Caki2 (cell line): ENCODE measurements at places on chromosomes 7 and 10.
A peak's percentile ranks its signal among the peaks of the same experiment; 100 is the strongest.

GRCh38 chr7:49479936-49480544, 293.4 kb upstream of the VWC2 start:
- DNase-seq: no peak

DNA sequence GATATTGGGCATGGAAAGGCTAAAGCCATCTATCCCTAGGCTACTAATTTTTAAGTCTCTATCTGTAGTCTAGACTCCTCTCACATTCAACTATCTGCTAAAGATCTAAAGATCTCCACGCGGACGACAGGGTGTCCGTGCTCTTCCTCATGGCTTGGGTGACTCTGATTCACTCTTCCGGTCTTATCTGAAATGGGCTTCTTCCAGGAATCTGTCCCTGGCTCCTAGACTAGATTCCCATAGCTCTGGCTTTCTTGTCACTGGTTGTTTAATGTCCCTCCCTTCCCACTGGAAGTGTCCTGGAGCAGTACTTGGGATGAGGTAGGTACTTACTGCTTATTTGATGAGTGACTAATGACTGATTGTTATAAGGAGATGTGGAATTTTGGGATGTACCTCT, 62.0 kb upstream of the PODXL start:
- no peak for DNase-seq

GRCh38 chr7:142782922-142783900, 12.4 kb downstream of the PRSS2 start:
- peak; percentile 78 for DNase-seq

DNA sequence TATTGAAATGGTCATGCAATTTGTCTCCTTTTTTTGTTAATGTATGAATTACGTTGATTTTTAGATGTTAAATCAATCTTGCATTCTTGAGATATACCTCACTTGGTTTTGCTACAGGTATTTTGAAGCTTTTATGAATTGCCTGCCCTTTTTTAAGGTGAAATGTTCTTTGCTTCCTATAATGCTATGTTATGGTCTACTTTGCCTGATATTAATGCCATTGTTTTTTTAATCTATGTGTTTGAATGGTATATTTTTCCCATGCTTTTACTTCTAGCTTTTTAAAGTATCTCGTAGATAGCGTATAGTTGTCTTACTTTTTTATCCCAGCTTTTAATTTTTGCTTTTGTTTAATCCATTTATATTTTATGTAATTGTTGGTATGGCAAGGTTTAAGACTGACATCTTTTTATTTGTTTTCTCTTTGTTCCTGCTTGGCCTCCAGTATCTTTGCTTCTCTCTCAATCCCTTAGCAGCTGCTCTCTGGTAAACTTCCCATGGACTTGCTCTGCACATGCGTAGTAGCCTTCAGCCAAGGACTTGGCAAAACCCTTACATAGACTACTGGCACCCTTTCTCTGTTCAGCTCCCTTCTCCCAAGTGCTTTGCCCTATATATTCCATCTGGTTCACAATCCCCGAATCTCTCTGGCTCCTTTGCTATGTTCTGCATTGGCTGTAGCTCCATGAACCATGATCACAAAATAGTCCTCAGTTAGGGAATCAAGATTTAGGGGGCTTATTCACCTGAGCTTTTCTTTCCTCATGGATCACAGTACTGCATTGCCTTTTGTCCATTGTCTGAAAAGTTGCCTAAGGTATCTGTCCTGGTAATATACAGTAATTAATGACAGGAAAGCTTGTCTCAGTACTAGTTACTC, 8.4 kb downstream of the TRIM24 start:
- no peak for DNase-seq

DNA sequence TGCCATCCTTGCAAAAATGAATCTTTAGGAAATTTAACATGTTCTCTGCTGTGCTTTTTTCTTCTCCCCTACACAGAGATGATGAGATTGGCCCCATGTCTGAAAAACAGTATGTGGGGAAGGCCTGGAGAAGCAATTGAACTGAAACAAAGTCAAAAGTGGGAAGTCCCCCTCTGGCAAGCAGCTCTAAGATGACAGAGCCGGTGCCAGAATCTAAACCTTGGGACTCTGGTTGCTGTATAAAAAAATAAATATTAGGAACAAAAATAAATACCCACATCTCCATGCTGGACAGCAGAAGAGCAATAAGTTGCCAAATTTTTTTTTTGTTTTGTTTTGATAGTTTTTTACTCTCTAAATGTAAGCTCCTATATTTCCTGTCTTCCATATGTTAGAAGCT, 51.8 kb upstream of the TRIL start:
- no peak for DNase-seq

DNA sequence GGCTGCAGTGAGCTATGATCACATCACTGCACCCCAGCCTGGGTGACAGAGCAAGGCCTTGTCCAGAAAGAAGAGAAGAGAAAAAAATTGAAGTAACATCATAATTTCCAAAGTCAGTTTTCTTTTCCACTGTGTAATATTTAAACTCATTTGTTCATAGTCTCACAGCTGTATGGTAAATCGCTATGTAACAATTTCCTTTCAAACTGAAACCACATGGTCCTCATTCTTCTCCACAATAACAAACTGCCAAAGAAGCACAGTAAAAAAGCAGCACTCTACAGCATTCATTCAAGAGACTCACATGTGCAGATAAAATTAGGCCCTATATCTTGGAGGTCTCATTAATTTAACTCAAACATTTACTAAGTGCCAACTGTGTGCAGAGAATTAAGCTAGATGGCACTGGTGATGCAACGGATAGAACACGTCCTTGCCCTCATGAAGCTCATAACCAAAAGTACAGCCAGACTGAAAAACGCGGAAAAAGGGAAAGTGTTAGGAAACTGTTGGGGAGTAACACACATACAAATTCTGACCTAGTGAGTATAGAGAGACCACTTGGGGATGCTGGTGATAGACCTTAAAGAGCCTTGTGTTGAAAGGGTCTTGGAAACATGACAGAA, 174.0 kb upstream of the KCTD7 start:
- no peak for DNase-seq

DNA sequence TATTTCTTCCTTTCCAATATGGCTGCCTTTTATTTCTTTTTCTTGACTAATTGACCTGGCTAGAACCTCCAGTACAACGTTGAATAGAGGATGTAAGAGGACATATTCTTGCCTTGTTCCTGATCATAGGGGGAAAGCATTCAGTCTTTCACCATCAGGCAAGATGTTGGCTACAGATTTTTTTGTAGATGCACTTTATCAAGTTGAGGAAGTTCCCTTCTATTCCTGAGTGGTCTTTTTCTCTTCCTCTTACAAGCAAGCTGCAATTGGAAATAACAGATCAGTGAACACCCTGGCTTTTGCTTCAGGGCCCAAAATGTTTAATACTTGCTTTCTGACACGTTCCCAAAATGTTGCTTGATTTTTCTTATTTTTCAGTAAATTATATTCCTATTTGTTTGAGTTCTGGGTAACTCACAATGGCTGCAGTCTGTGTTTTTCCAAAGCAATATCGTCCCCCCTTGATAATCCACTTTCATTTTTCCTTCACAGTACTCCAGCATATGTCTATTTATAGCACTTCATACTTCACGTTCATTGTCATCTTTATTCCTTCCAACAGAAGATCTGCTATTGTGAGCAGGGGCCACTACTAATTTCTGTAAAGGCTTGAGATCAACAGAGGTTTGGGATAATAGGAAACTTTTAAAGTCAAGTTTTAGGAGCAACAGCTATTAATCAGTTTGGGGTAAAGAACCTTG, 11.7 kb downstream of the CPEB3 start:
- no peak for DNase-seq

- DNase-seq: no peak
Observed at GRCh38 chr7:127833641-127834040, 181.6 kb downstream of the SND1 start.

DNA sequence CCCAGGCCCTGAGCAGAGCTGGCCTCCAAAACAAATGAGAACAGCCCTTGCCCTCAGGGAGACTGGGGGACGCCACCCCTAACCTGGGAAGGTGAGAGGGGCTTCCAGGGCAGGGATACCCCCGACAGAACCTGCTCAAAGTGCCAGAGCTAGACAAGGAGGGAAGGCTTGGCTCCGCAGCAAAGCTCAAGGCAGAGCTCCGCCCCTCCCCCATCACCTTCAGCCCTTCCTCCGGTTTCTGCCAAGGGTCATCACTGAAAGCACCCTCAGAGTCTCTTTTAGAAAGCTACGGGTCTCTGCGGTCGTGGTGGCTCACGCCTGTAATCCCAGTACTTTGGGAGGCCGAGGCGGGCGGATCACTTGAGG, 73.4 kb upstream of the CUX1 start:
- DNase-seq: no peak

DNA sequence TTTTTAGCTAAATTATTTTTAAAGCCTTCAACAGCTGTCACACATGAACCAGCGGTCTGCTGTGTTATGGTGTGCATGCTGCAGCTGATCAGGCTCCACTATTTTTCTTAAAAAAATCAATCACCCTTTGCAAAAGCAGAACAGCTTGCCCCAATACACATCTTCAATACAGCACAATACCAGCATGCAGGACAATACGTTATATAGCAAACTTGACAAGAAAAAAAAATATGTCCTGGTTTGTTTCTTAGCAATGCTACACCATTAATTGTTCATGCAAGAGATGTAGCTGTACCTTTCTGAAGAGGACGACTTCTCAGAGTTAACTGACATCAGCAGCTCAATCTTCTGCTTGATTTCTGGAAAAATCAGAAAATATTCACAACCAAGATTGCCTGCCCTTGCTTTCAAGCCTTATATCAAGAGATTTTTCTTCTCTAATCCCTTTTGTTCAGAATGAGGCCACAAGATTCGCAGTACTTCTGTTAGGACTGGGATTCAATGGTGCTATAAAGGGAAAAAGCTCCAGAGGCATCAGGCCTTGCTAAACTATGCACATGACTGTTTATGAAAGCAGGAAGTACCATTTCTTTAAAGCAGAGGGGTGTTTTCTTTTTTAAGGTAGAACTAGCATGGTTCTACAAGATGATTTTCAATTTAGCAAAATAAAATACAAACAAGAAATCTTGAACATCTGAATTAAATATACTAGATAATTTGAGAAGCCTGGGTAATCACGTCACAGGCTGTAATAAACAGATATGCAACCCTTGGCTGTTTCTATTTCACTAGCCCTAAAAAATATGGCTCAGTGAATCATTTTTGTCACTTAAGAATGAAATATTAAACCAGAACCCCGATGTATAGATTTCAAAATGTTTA, 120.0 kb downstream of the SRPK2 start:
- DNase-seq: peak; percentile 55

GRCh38 chr10:27504007-27504807, at the start of gene RAB18:
Gene RAB18, plus strand, starts transcription at chr10:27504304. Its CDS starts 66 bp downstream, at chr10:27504370.
- DNase-seq: peak; percentile 99

DNA sequence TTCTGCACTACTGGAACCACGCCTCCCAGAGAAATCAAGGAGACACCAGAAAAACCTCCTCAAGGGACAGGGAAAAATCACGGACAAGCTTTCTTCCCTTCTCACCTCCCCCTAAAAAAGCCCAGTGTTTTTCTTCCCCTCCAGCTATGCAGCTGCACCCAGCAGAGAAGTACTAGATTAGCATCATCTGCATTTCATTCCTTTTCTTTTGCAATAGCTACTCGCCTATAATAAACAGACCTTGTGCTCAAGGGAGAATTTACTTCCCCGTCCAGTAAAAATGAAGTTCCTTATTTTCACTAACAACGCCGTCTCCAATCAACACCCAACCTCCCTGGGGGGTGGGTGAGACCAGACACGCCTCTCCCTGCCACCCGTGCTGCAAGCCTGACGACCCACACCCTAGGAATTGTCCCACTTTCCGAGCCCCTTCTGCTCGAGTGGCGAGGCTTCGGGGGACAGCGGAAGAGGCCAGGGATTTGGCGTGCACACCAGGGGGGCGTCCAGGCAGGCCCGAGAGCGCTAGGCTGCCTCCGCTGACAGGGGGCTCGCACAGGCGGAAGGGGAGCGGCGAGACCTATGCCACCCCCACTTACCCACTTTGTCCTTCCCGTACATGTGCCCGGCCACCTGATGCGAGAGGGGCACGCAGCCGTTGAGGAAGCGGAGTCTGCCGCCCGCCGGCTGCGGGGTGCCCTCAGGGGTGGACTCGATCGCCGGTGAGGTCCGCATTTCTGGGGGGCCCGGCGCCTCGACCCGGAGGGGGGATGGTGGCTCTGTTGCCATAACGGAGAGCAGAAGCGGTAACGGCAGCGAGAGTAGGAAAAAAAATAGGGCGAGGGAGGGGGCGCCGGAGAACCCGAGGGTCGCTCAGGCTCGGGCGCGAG, 625 bp downstream of the IPMK start:
- peak; percentile 74 for DNase-seq

DNA sequence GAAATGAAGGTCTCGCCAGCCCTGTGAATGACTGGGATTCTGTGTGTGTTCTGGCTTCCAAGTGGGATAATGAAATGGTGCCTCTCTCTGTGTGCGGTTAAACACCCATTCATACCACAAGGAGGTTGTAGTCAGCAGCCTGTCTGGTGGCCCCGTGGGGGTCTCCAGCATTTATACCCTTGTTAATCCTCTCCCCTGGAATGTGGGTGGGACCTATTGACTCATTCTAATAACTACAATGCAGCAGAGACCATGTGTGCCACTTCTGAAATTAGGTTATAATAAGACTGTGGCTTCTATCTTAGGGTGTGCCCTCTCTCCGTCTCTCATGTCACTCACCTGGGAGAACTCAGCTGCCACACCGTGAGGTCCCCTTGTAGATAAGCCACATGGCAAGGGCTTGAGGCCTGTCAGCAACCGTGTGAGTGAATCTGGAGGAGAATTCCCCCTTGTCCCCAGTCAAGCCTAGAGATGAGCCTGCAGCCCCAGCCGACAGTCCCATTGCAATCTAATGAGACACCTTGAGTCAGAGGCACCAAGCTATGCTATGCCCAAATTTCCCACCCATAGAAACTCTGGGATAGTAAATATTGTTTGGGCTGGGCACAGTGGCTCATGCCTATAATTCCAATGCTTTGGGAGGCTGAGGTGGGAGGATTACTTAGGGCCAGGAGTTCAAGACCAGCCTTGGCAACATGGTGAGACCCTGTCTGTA, 106.8 kb downstream of the GALNT17 start:
- DNase-seq: no peak

- peak; percentile 73 for DNase-seq
Observed at GRCh38 chr7:140989068-140989467, 25.7 kb downstream of the MRPS33 start.

- no peak for DNase-seq
Observed at GRCh38 chr7:157019718-157020451, 9.4 kb upstream of the MNX1 start.

DNA sequence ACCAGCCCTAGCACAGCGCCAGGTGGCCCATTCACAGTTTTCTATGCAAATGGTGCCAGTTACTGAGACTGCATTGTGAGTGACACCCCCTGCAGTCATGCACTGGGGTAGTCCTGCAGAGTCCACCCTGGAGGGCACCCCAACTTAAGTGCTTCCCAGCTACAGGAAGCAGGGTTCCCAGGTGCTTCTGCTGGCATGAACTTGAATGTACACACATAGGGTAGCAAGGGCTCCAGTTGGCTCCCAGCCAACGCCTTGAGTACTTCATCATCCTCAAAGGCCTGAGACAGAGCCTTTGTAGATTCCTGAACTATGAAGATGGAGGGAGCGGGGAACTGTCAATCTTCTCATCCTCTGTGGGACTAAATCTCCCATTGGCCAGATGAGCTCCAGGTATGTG, 11.5 kb upstream of the NPFFR1 start:
- DNase-seq: no peak

- DNase-seq: no peak
Observed at GRCh38 chr10:5485948-5486852, 13.2 kb downstream of the CALML5 start.
